HuH-7 (cell line): ENCODE measurements at places on chromosomes 6 and 20.

- DNase-seq = no peak
These were observed 232.9 kb downstream of the EPM2A start for GRCh38 chr6:145502416-145502815.

- no peak for DNase-seq
These were observed 120.0 kb upstream of the RREB1 start for GRCh38 chr6:6987749-6988148.

DNA sequence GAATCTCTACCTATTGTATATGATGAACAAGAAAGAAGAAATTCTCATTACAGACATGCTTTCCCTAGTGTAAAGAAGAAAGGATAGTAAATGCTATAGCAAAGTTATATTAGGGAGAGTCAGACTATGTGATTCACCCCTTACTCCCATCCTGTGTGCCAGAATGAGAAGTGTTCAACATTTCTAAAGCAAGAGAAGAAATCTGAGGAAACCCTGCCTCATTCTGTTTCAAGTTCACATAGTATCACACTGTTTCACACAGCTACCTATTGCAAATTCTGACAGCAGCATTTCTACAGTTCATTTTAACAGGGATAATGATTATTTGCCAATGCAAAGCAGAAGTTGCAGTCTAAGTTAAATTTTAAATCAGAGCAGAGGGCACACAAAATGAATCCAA lies 267.2 kb upstream of the TCF21 start:
- no peak for DNase-seq

DNA sequence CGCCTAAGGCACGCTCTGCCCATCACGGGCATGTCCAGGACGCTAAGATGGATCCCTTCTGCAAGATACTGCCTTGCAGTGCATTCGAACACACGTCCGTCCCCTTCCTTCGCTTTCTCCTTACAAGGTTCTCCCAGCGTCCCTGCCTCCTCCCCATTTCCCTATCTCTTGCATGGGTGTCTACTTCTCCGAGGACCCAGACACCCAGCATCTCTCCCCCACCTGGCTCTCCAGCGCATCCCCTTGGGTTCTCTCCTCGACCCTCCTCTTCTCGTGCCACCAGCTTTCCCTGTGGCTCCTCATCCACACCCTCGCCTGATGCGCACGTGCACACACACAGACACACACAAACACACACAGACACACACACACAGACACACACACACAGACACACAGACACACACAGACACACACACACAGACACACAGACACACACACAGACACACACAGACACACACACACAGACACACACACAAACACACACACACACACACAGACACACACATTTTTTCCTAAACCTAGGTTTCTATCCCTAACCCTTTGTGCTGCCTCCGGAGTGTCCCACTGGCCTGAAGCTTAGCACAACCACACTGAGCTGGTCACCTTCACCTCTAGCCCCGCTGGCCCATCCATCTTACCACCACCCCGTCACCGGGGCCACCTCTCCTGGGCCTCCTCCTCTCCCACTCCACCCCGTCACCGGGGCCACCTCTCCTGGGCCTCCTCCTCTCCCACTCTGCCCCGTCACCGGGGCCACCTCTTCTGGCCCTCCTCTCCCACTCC lies 31.9 kb downstream of the ANKRD60 start:
- DNase-seq = no peak

GRCh38 chr6:169986848-169987498 lies 235.6 kb downstream of the ERMARD start:
- no peak for DNase-seq

DNA sequence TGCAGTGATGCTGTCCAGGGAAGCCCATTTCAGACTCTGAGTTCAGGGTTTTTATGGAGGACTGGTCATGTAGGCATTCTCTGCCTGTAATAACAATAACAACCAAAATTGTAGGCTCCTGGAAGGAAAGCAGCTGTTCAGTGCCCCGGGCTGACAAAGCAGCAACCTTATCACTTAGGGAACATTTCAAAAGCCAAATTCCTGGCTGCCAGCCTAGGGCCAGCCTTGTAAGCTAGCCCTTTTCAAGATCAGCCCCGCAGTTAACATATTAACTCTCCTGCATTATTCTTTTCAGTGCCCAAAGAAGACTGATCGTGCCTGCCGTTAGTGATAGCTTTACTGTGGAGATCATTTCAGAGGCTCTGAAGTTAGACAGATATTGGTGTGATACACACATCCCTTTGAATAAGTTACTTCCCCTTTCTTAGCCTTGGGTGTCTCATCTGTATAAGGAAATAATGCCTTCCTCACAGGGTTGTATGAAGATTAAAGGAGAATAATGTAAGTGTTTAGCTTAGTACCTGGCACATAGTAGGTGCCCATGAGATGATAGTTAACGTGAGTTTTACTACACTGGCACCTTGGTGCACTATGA lies 44.1 kb downstream of the CTNNBL1 start:
- no peak for DNase-seq

DNA sequence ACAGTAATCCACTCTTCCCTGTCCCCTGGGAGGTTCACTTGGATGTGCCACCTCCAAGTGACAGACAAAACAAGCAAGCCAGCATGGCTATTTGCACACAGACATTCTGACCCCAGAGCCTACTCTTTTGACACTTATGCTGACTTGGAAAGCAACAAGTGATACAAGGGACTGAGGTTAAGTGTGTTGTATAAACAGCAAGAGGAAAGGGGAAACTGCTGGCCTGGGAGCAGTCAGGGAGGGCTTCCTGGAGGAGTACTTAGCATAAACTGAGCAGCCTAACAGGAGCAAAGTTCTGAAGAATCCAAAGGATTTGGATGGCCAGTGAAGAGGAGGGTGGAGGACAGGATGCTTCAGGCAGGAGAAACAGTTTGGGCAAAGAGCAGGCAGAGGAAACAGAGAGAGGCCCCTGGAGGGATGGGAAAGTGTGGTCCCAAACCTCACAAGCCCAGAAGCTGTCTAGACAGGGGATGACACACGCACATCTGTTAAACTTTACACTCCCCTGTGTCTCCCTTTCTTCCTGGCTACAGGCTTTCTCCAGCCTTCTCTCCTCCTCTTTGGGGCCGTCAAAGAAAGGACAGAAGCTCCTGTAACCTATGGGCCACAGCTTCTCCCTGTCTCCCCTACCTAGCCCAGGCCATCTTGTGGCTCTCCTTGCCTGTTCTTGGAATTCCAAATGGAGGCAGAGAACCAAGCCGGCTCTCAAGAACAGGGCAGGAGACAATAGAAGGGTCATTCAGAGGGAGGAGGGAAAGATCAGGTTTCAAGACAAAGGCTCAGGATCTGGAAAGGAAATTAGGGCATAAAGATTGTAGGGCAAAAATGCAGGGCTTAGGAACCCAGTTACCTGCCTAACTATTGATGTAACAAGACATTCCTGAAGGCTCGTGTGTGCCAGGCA lies 19.3 kb downstream of the SULF2 start:
- DNase-seq = no peak

GRCh38 chr6:109428889-109429477 lies 11.4 kb downstream of the PPIL6 start:
- DNase-seq = no peak

- DNase-seq = peak; percentile 40
These were observed 417.3 kb upstream of the ARID1B start for GRCh38 chr6:156359912-156360311.

- no peak for DNase-seq
These were observed 522.9 kb downstream of the CDH26 start for GRCh38 chr20:60480950-60481742.

- no peak for DNase-seq
These were observed 45.2 kb upstream of the CST5 start for GRCh38 chr20:23924751-23925150.

GRCh38 chr6:43867996-43868395 lies 98.0 kb downstream of the VEGFA start:
- DNase-seq = no peak

DNA sequence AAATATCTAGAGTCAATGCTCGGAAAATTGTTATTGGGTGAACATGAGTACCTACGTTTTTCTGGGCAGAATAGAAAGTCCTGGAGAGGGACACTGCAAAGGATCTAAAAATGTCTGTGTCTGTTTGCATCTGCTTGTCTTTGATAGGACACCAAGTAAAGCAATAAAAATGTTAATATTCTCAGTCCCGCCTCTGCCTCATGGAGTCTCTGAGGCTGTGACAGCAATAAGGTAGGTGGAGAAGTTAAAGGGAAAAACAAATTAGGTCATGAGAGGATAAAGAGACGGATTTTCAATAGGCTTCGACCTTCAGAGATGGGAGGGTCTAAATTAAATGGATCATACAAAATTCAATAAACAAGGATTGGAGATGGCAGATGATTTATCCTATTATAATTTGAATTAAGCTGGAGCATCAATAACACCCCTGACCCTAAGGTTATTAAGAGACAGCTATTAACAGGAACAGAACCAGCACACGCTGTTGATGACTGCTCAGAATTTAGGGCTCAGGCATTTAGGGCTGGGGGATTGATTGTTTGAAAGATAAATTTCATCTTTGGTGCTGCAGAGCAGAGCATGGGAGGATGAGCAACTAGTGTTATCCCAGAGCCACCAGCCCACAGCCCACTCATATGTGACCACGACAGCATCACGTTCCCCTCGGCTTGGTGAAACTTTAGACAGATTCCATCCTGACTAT lies 620.3 kb upstream of the CDH4 start:
- DNase-seq = no peak

DNA sequence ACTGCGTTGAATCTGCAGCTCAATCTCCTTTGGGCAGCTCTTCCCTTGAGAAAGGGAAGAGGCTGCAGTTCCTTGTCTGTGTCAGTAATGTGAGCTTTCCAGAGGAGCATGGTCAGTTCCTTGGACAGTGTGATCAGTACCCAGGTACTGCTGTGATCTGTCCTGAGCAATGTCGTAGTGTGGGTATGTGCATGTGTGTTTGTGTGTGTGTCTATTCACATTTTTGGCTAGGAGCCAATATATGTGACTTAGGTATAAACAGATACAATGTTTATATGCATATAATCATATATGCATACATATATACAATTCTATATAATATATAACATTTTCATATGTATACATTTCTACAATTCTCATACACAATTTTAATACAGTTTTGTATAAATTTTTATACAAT lies 85.4 kb upstream of the OLIG3 start:
- DNase-seq = no peak

DNA sequence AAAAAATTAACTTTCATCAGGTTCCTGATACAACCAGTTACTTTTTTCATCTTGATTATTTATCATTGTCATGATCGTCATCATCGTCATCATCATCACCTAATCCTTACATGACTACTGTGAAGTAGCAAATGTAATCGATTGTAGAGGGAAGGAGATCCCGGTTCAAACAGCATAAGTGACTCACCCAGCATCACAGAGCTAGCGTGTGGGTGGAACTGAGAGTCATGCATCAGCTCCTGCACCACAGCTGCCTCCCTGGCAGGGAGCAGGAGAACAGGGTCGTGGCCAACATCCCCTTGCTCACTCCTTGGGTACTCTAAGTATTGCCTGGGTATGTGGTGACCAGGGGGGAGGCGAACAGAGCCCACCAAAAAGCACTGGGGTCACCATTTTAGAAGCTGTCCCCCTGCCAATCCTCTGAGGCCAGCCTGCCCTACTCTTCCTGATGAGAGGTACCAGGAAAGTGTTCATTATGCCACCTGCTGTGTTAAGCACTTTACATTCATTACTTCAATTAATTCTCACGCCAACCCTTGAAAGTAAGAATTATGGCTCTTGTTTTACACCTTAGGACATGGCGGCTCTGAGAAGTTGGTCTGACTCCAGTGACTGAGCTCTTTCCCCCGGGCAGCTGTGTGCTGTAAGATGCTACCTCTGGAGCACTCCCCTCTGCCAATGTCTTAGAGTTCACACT lies 425.2 kb downstream of the CD83 start:
- no peak for DNase-seq

DNA sequence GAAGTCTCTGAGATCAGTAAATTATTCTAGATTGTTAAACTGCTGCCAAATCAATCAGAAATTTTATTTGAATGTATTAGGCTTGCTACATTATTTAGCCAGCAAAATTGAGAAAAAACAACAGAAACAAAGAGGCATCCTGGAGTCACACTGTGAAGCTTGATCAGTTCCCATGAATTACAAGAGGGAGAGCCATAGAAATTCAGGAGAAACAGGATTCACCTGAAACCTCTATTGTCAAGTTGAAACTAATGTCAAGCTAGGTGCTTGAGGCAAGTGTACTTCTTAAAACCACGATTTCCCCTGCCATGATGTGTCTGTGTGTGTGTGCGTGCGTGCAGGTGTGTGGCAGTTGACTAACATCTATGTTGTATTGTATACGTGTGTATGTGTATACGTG lies 439.1 kb upstream of the NOX3 start:
- no peak for DNase-seq

GRCh38 chr6:124123617-124124209 lies 320.0 kb downstream of the NKAIN2 start:
- no peak for DNase-seq

- DNase-seq = no peak
These were observed 385.2 kb downstream of the FRK start for GRCh38 chr6:115675443-115675842.

DNA sequence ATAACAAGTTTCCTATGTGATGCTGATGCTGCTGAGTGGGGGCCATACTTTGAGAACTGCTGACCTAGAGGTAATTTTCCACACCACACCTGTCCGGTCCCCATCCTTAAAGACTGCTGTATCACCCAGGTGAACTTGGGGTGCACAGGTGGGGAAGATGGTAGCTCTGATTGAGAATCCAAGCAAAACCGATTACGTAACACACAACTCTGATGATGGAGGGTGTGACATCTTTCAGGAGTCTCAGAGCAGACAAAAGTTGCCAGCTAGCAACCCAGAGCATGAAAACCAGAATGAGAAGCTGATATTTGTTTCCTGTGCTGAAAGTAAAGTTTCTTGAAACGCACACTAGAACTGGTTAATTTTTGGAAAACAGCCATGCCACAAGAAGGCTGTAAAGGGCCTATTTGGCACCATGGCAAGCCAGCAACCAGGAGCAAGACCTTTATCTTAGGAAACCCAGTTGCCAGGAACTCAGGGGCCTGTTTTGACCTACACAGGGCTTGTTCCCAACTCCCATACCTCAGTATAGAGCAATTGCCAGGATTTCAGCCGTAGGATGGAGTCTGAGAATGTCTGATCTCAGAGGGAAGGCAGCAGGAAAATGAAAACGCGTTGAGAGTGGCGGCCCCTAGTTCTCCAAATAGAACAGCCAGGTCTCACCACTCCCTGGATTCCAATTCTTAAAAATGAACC lies 21.6 kb upstream of the TBC1D7 start:
- DNase-seq = no peak

DNA sequence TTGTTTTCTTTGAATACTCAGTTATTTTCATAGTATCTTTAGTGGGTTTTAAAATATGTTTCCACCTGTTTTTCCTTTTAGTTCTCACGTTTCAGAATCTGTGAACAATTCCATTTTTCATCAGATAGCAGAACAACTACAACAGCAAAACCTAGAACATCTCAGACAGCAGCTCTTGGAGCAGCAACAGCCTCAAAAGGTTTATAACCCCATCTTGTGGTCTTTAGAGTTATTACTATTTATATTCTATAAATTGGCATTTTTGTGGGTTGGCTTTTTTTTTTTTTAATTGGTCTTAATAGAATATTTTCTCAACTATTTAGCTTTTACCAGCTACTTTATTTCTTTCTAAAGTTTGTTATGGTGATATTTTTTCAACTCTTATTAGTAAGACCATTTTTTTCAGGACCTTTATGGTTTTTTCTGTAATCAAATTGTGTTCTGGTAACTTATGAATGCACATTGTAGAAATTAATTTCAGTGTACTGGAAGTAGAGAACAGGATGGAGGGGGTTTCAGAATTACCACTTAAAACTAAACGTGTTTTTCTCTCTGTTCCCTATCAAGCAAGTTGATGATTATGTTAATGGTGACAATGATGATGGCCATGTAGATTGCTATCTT lies 72.2 kb downstream of the SCAF8 start:
- peak; percentile 18 for DNase-seq
